ENCODE measurements at places on chromosomes 5 and 9.

- DNase-seq, result no peak
Measured at GRCh38 chr9:128390813-128391711, 19.9 kb downstream of the URM1 start.

DNA sequence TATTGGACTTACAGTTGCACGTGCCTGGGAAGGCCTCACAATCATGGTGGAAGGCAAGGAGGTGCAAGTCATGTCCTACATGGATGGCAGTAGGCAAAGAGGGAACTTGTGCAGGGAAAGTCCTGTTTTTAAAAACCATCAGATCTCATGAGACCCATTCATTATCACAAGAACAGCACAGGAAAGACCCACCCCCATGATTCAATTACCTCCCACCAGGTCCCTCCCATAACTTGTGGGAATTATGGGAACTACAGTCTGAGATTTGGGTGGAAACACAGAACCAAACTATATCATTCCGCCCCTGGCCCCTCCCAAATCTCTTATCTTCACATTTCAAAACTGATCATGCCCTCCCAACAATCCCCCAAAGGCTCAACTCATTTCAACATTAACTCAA, 75.6 kb downstream of the ZFAND5 start:
- DNase-seq, result no peak

- no peak for DNase-seq
Measured at GRCh38 chr5:100790170-100790665, 112.9 kb downstream of the ST8SIA4 start.

- DNase-seq, result no peak
Measured at GRCh38 chr9:76116913-76117312, 226.4 kb downstream of the PCSK5 start.

DNA sequence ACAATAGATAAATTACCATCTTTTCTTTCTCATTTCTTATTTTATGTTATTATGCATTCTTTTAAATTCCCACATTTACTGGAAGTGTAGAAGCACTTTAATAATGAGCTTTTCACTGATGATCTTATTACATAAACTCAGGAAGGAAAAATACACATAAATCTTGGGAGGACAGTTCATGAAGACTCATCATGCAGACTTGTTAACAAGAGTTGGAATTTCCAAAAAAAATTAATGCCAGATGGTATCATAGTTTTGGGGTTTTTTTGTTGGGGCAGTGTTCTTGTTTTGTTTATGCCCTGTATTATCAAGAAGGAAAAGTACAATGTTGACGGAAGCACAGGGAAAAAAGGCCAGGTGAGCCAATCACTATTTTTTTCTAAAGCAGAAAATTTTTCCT, 35.1 kb downstream of the CEMIP2 start:
- no peak for DNase-seq

- DNase-seq, result no peak
Measured at GRCh38 chr9:112443200-112443599, 43.4 kb upstream of the KIAA1958 start.

- DNase-seq, result no peak
Measured at GRCh38 chr5:57311251-57311650, 137.4 kb downstream of the GPBP1 start.

GRCh38 chr9:97411789-97412625, at the start of gene TDRD7:
TSS of gene TDRD7 (plus strand) at chr9:97412096. CDS start at chr9:97428466, 16,370 bp downstream.
- peak; percentile 91 for DNase-seq

DNA sequence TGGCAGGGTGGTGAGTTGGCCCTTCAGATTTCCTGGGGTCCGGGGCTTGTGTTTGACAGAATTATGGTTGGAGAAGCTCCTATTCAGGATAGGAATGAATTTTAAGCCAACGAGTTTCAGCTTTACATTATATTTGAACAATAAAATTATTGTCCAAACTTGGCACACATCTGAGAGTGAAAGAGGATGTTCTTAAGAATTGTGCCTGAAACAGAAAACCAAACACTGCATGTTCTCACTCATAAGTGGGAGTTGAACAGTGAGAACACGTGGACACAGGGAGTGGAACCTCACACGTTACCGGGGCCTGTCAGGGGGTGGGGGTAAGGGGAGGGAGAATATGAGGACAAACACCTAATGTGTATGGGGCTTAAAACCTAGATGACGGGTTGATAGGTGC, 111.8 kb upstream of the ACTBL2 start:
- DNase-seq, result no peak

DNA sequence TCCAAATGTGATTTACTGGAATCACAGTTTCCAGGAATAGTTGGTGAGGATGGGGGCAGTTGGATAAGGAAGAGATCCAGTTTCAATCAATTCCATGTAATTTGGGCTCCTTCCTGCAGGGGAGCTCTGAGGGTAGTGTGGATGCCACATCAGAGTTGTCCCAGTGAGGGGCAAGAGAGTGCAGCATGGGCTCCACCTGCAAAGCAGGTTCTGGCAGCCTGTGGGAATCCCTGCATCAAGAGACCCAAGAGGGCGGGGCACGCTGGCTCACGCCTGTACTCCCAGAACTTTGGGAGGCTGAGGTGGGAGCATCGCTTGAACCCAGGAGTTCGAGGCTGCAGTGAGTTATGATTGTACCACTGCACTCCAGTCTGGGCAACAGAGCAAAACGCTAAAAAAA, 188.5 kb downstream of the CACNA1B start:
- DNase-seq, result no peak

GRCh38 chr5:60024104-60024503, 130.6 kb upstream of the PDE4D start:
- DNase-seq, result no peak

- no peak for DNase-seq
Measured at GRCh38 chr9:128244837-128245231, 31.0 kb downstream of the GOLGA2 start.

DNA sequence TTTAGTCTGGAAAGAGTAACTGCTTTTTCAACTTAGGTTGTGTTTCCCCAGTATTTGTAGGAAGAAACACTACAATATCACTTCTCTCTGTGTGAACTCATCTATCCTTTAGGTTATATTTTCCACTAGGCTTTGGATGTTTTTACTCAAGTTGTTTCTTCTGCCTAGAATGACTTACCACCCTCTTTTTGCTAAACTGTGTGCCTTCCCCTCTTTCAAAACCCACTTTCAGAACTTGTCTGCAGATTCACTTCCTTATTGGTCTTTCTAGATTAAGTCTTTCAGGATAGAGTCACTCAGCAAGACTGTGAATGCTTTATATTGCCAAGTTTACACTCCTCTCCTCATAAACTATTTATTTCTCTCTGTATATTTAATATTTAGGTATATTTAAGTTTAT, 14.2 kb upstream of the CAST start:
- no peak for DNase-seq

DNA sequence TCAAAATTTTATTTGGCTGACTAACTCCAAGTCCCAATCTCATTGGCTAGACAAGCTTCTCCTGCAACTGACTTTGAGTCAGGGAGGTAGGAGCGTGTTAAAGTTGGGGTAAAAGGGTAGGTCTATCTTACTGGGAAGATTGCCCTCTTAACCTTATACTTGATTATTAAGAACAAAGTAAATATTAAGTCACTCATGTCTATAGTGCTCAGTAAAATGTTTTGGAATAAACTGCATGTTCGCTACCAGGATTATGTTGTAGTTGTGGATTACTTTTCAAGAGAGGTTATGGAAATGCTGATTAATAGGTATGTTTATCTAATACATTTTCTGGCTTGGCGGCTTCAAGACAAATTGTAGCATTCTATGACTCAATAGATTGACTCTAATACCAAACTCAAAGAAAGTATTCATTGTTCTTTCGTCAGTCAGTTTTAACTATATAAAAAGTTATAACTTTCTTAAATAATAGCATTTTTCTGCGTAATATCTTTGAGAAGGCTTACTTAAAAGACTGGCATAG, 539.1 kb downstream of the PSAT1 start:
- DNase-seq, result no peak

DNA sequence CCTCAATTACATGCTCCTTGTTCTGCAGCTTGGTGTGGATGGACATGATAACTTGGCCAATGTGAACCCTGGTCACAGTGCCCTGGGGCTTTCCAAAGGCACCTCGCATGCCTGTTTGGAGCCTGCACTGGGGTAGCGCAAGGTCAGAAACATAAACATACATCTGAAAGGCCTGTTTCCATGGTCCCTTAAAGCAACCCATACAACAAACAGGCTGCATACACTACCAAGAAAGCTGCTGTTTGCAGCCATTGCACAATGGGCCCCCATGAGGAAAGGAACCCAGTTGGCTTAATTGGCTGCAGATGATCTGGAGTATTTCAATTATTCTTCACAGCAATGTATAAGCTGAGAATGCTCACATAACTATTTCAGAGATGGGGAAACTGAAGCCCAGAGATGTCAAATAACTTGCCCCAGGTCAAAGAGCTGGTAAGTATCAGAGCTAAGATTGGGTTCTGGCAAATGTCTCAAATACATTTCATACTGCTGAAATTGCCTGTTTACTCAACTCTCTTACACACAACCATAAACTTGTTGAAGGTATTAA, 233.9 kb downstream of the ASTN2 start:
- no peak for DNase-seq

DNA sequence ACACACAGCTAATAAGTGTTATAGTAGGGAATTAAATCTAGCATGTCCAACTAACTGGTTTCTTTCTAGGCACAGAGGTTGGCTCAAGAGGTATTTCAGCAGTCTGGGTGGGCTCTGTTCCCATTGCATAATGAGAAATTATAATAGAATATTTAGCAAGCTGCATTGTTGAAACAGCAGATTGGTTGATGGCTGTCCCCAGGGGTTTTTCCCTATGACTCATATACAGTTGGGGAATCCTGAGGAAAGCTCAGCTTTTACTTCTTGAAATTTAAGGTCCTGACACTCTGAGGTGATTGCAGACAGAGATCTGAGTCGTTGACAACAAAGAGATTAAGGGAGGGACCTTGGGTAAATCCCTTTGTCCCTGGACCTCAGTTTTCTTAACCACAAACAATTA, 38.3 kb upstream of the TNFSF8 start:
- DNase-seq, result no peak

GRCh38 chr5:177593511-177593910, 1.5 kb downstream of the TMED9 start:
- no peak for DNase-seq

DNA sequence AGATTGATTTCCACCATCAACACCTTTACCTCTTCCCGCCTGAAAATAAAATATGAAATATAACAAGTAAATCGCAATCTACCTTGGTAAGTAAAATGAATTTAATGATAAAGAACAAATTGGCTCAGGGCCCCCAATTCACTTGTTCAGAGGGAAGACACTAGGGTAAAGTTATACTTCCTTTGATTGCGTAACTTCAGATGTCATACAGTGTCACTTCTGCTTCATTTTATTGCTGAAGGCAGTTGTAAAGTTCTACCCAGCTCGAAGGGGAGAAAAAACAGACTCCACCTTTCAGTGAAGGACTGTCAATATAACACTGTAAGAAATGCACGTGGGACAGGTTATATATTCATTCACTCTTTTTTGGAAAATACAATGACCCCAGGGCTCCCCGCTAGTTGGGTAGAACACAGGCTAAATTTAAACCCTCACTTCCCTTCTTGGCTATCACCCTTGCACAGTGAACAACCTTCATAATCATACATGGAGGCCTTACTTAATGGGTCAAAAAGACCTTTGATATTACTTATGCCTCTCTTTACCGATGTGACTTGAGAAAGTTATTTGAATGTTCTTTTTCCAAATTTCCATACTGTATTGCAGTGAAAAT, 848.8 kb downstream of the MAT2B start:
- DNase-seq, result no peak

GRCh38 chr9:23571414-23572104, 254.5 kb downstream of the ELAVL2 start:
- no peak for DNase-seq

DNA sequence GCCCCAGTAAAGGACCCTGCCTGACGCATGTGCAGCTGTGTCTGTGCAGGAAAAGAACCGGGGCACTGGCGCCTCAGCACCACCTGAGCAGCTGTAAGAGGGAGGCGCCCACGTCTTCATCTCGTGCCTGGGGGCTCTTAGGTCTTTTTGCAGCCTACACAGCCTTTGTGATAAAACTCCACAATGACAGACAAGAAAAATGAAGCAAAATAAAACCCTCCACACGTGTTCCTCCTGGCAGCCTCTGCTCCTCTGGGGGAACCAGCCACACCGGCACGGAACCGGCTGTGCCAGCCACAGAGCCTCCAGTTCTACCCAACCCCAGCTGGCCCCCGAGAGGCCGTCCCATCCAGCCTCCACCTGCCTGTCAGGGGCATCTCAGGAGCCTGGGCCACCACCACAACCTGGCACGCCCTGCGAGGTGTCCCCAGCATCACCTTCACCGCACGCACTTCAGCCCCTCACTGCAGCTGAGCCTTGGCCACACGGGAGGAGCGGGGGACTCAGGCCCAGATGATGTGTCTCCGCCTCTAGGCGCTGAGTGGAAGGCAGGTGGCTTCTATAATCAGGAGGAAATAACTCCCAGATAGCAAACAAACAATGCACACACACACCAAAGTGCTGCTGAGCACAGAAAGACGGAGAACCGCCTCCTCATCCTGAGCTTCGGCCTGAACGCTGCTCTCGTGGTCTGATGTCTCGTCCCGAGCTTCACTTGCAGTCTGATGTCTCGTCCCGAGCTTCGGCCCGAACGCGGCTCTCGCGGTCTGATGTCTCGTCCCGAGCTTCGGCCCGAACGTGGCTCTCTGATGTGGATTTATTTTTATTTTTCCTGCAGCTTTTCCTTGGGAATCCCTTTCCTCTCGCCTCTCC, 28.6 kb upstream of the NSMF start:
- no peak for DNase-seq

GRCh38 chr5:102498271-102499034, at the start of gene SLCO6A1:
TSS of gene SLCO6A1 (minus strand) at chr5:102499001. CDS start at chr5:102498844, 157 bp downstream.
- no peak for DNase-seq

DNA sequence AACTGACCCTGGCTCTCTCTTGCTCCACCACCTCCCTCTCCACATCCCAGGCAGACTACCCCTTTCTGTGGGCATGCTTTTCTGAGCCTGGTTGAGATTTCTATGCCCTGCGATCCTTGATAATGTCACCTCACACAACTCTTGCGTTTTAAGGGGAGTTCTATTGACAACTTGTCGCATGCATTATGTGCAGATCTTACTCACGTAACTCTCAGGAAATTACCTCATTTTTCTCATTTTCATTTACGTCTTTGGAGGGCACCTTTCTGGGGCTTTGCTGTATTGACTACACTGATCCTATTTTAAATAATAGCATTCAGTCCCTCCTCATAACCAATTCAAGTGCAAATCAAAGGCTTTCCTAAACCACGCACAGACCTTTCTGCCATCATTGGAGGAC, 140.4 kb upstream of the WWC1 start:
- no peak for DNase-seq

- DNase-seq, result no peak
Measured at GRCh38 chr5:79105868-79106267, 5.7 kb upstream of the BHMT start.

Measured in activated T-helper 9 cell treated with anti-CD3 and anti-CD28 coated beads, Interleukin-2, amount 50 U/mL, for 16 hours (primary cell).